ENCODE measurements at places on chromosomes 2 and 18. TPM values are rescaled to one million over a fixed set of nuclear protein-coding genes. Genes with fewer than 3 reads are reported as not detected.

GRCh38 chr2:26033270-26033817 lies 540 bp upstream of the RAB10 start:
- H3K27me3 ChIP-seq: no peaks in the 10 kb centered on the region
- peak overlapping the region; percentile 96 for H3K4me3 ChIP-seq
- peak overlapping the region; percentile 90 for H3K27ac ChIP-seq
- H3K36me3 ChIP-seq: no peaks in the 10 kb centered on the region
- no peak for DNase-seq

DNA sequence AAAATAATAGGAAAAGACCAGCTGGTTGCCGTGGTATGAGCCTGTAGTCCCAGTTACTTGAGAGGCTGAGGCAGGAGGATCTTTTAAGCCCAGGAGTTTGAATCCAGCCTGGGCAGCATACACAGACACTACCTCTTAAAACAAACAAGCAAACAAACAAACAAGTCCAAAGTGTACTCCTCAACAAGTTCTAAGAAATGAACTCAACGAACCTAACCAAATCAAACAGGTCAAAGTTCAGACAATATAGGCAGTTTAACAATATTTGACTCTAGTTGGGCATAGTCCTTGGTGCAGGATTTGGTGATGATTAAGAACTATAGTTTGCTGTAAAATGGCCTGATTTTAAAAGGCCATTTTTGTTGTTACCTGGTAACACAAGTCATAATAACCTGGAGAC lies 41.9 kb upstream of the RHOB start:
- no peaks in the 10 kb centered on the region for H3K27me3 ChIP-seq
- no peaks in the 10 kb centered on the region for H3K4me1 ChIP-seq
- H3K4me3 ChIP-seq: no peak overlapping the region
- H3K27ac ChIP-seq: no peak overlapping the region
- no peak for DNase-seq

DNA sequence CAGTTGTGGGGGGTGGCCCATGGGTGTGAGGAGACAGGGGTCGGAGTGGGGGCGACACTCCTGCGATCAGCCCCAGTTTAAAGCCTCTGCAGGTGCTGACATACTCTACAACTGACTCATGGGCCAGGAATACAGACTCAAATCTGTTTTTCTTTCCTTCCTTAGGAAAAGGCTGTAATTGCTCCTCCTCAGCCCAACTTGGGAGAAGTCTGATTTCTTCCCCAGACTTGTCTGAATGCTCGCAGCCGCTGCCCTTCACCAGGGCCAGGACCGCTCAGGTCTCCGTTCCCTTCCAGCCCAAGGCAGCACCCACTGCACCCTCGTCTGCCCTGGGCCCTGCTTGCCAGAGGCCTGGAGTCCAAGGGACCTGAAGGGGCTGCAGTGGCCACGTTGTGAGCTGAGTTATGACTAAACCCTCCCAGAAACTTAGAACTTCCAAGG lies 41.3 kb downstream of the RHOB start:
- H3K4me1 ChIP-seq: no peaks in the 10 kb centered on the region
- no peak for DNase-seq
- no peak overlapping the region for H3K27ac ChIP-seq
- no peaks in the 10 kb centered on the region for H3K27me3 ChIP-seq
- no peaks in the 10 kb centered on the region for H3K36me3 ChIP-seq

DNA sequence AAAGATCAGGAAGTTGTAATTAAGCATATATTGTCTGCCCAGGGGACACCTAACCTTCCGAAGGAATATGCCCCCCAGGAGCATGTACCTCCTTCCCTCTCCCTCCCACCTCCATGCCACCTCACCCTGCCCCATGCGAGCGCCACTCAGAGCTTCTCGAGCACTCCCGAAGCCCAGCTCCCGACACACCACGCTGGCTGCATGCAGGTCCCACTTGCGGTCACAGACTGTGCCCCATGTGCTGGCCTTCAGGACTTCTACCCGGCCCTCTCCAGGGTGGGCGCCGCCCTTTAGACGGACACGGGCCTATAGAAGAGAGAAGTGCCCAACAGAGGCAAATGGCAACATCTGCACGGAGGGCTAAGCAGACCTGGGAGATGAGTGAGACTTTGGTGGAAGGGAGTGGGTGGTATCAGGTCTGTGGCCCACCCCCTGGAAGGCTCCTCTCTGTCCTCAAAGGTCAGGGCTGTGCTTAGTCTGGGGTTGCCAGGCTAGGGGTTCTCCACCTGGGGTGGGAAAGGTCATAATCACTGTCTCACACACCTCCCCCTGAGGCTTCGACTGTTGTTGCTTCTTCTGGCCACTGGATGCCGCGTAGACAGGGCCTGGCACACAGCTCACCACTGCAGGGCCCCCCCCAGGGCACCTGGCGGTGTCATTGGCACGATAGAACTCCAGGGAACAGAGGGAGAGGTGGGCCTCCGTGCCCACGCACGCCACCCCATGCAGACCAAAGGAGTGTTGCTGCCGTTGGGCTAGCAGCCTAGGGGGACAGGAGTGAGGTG lies 6.6 kb downstream of the HTRA2 start:
- peaks cover 5% of the 10 kb centered on the region for H3K27me3 ChIP-seq
- H3K4me1 ChIP-seq: peaks cover 3% of the 10 kb centered on the region
- H3K36me3 ChIP-seq: no peaks in the 10 kb centered on the region
- H3K4me3 ChIP-seq: no peak overlapping the region
- no peak for DNase-seq

PPIG gene
- total RNA-seq: 86.1 TPM

ACADL gene
- total RNA-seq: not detected

DNA sequence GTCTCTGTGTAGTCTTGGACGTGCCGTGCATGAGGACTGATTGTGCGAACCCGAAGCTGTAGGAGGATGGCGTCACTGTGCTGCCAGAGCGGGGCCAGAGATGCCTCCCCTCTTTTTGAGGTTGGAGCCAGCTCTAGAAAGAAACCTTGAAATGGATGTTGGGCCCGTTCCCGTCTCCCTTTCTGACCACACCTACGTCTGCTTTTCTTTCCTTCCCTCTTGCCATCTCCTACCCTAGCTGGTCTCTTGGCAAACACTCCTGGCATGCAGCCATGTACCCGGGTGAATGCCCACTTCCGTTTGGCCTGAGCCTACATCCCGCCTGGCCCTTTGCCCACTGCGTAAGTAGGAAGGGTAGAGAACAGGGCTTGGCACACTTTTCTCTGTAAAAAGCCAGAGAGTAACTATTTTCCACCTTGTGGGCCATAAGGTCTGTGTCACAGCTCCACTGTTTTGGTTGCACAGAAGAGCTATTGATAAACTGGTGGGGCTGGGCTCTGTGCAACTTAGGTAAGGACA lies 37.4 kb downstream of the SH3BP4 start:
- DNase-seq: no peak
- no peak overlapping the region for H3K4me3 ChIP-seq
- no peaks in the 10 kb centered on the region for H3K36me3 ChIP-seq
- no peaks in the 10 kb centered on the region for H3K4me1 ChIP-seq

GRCh38 chr2:72347081-72347480 lies 199.4 kb upstream of the CYP26B1 start:
- H3K27ac ChIP-seq: no peak overlapping the region
- H3K27me3 ChIP-seq: no peaks in the 10 kb centered on the region
- H3K4me3 ChIP-seq: no peak overlapping the region

DNA sequence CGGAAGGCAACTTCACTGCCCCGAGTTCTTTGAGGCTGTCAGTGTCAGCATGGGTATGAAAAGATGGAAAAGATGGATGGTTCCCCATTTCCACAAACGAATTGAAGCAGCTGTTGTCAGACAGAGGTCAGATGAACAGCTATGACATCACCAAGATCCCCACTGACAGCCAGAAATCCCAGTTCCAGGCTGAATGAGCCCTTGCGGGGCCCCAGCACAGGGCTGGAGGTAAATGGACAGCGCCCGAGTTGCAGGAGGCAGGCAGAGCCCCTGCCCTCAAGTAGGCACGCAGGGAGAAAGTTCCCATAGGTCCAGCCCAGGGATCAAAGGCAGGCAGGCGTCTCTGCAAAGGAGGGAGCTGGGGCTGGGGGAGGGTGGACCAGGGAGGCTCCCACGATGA lies 169.5 kb upstream of the AGAP1 start:
- no peaks in the 10 kb centered on the region for H3K4me1 ChIP-seq
- no peak overlapping the region for H3K27ac ChIP-seq
- no peak for DNase-seq
- H3K36me3 ChIP-seq: no peaks in the 10 kb centered on the region
- H3K27me3 ChIP-seq: no peaks in the 10 kb centered on the region

GRCh38 chr2:152825834-152826233 lies 107.4 kb downstream of the ARL6IP6 start:
- no peaks in the 10 kb centered on the region for H3K27me3 ChIP-seq
- no peaks in the 10 kb centered on the region for H3K36me3 ChIP-seq
- no peak overlapping the region for H3K27ac ChIP-seq
- no peaks in the 10 kb centered on the region for H3K4me1 ChIP-seq
- no peak for DNase-seq
- H3K4me3 ChIP-seq: no peak overlapping the region

- DNase-seq: no peak
- no peak overlapping the region for H3K27ac ChIP-seq
- no peak overlapping the region for H3K4me3 ChIP-seq
Measured at GRCh38 chr2:9113262-9113661, 93.3 kb upstream of the ASAP2 start.

NDUFB3 gene
- 37.0 TPM for total RNA-seq

CYP27A1 gene
- 10.6 TPM for total RNA-seq

UNC80 gene
- not detected for total RNA-seq

GRCh38 chr2:190882856-190883582 lies 2.4 kb downstream of the GLS start:
- peak overlapping the region; percentile 93 for H3K27ac ChIP-seq
- no peak for DNase-seq
- H3K4me3 ChIP-seq: peak overlapping the region; percentile 92
- H3K36me3 ChIP-seq: no peaks in the 10 kb centered on the region

DNA sequence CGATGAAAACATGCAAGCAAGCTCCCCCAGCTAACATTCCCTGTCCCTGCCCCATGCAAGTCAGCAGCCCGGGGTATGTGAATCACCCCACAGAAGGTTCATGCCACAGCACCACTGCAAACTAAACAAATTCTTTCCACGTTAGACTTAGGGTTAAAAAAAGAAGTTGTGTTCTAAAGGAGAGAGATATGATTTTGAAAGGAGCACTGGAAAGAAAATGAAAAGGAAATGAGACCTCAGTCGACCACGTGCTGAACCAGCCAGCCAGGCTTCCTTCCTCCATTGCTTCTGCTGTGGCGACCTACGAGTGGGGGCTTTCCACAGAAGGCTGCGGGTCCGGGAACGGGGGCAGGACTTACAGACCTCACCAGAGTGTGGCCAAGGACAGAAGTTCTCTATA lies 52.0 kb downstream of the ARL4C start:
- H3K27ac ChIP-seq: peak overlapping the region; percentile 96
- peak; percentile 67 for DNase-seq
- H3K4me3 ChIP-seq: peak overlapping the region; percentile 34
- H3K27me3 ChIP-seq: no peaks in the 10 kb centered on the region

DNA sequence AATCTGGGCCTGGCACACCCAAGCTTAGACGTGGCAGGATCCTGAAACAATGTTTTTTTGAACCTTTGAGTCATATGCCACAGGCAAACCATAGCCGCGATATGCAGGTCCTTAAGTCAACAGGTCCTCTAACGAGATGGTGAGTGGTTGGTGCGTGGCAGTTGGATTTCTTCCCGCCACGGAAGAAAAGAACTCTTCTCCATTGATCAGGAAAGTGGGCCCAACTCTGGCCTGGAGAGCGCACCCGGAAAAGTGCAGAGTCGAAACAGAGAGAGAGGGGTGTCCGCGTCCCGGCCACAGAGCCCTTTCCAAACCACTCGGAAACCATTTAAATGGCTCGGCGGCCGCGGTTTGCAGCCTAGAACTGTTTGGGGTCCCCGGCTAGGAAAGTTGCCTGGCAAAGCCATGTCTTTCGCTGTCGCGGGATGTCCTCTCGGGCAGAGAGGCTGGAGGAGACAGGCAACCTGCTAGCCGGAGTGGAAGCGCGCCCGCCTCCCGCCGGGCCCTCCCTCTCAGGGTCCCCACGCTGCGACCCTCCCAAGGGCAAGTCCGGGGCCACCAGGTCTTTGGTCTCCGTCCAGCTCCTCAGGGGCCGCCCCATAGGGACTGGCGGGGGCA lies 777 bp downstream of the GALNT3 start:
- no peaks in the 10 kb centered on the region for H3K4me1 ChIP-seq
- peak overlapping the region; percentile 58 for H3K4me3 ChIP-seq
- H3K27ac ChIP-seq: no peak overlapping the region
- no peaks in the 10 kb centered on the region for H3K27me3 ChIP-seq
- DNase-seq: peak; percentile 11

DNA sequence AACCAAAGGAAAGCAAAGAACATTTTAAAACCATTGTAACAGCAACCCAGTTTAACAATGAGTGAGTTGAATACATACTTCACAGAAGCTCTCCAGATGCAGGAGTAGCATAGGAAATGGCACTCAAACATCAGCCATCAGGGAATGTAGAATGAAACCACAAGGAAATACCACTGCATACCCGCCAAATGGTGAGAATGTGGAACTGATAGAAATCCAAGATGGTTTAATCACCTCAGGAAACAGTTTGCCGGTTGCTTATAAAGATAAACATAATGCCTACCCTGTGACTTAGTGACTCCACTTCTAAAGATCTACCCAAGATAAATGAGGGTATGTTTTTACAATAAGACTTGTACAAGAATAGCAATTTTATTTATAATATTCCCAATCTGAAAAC lies 132.0 kb downstream of the GALNT1 start:
- H3K4me3 ChIP-seq: no peak overlapping the region
- peaks cover 5% of the 10 kb centered on the region for H3K36me3 ChIP-seq
- H3K27me3 ChIP-seq: no peaks in the 10 kb centered on the region
- H3K27ac ChIP-seq: no peak overlapping the region
- H3K4me1 ChIP-seq: no peaks in the 10 kb centered on the region

GRCh38 chr2:55269645-55269990 lies 587 bp upstream of the MTIF2 start:
- H3K4me1 ChIP-seq: peaks cover 13% of the 10 kb centered on the region
- peak overlapping the region; percentile 84 for H3K4me3 ChIP-seq
- peaks cover 4% of the 10 kb centered on the region for H3K36me3 ChIP-seq
- no peak for DNase-seq
- H3K27me3 ChIP-seq: no peaks in the 10 kb centered on the region
- peak overlapping the region; percentile 79 for H3K27ac ChIP-seq

GRCh38 chr2:196336715-196337114 lies 165.3 kb upstream of the STK17B start:
- no peaks in the 10 kb centered on the region for H3K36me3 ChIP-seq
- no peak overlapping the region for H3K4me3 ChIP-seq
- no peak overlapping the region for H3K27ac ChIP-seq
- H3K4me1 ChIP-seq: no peaks in the 10 kb centered on the region
- DNase-seq: no peak

- no peaks in the 10 kb centered on the region for H3K4me1 ChIP-seq
- no peak overlapping the region for H3K27ac ChIP-seq
- DNase-seq: no peak
- H3K36me3 ChIP-seq: no peaks in the 10 kb centered on the region
Measured at GRCh38 chr2:160664603-160665140, 171.1 kb upstream of the RBMS1 start.

REG3A gene
- total RNA-seq: not detected

All from naive thymus-derived CD4-positive, alpha-beta T cell (primary cell).